ENCODE measurements at places on chromosomes 5 and 9.

- no peak for DNase-seq
Observed at GRCh38 chr5:156036640-156037039, 290.3 kb upstream of the SGCD start.

- no peak for DNase-seq
Observed at GRCh38 chr5:33375900-33376299, 64.9 kb upstream of the TARS1 start.

- DNase-seq = no peak
Observed at GRCh38 chr9:73441890-73442818, 290.5 kb downstream of the ANXA1 start.

- no peak for DNase-seq
Observed at GRCh38 chr9:136090768-136091581, 4.1 kb downstream of the NACC2 start.

DNA sequence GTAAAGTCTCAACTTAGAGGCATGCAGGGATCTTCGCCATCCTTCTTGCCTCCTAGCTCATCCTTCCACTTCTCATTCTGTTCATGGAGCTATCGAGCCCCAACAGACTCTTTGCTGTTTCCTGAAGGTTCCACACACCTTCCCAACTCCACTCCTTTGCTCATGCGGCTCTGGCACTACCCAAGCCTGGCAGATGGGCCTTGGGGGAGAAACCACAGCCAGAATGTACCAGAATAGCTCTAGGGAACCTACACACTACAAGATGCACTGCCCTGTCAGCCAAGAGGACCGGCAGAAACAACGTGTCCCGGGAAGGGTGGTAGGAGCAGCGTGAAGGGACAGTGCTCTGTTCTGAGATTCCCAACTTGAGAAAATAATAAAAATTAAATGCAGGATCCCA lies 178.9 kb downstream of the GABBR2 start:
- no peak for DNase-seq

DNA sequence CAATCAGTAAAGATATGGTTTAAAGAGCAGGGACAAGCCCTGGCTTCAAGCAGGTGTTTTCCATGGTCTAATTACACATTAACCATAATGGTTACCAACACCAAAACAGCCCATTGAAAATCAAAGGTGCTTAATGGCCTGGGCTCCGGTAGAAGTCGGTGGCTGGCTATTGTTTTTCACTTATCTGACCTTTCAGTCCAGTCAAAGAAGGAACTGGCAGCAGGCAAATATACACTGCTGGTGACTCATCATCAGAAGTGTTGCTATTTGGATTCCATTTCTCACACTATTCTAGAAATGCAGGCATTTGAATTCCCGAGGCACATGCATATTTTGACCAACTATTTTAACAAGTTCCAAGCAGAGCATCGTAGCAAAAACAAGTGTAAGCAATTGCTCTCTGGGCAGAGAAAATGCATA lies 26.3 kb upstream of the GABRP start:
- DNase-seq = peak; percentile 0

DNA sequence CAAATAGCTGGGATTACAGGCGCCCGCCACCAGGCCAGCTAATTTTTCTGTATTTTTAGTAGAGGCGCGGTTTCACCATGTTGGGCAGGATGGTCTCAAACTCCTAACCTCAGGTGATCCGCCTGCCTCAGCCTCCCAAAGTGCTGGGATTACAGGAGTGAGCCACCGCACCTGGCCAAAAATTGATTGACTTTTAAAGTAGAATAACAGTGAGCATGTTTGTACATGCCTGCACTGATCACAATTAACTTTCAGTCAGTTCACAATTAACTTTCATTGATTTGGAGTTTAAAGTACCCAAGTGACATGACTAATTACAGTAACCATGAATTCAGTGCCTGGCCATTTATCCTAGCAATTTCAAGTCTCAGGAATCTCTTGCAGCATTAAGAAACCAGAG lies 61.3 kb downstream of the ANKH start:
- DNase-seq = no peak

DNA sequence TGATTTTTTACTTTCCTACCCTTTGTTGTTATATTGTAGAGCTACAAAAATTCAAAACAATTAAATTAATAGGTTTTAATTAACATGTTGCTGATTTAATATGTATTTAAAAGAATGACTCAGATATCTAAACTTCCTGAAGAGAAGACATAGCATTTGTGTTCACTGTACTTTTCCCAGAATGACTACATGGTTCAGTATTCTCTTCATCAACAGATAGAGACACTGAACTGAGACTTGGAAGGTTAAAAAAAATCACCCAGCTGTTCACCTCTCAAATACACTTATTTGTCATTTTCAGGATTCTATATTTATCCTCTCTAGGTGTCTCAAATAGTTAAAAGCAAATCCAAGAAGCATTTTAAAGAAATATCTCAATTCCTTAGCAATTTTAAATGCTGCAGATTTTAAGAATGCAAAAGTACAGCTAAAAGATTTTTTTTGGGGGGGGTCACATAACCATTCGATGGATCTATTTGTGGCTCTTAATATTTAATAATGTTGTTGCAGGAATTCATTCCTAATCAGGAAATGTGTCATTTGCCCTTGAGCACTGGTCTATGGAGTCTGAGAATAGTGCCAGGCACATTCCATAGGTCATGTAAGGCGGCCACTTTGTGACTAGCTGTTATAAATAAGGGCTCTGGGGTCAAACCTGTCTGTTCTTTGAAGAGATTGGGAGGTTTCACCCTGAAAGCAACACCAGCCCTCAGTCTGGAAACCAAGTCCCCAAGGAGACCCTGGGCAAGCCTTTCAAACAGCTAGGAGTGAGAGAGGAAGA lies 463.1 kb downstream of the NR2F1-AS1 start:
- no peak for DNase-seq

DNA sequence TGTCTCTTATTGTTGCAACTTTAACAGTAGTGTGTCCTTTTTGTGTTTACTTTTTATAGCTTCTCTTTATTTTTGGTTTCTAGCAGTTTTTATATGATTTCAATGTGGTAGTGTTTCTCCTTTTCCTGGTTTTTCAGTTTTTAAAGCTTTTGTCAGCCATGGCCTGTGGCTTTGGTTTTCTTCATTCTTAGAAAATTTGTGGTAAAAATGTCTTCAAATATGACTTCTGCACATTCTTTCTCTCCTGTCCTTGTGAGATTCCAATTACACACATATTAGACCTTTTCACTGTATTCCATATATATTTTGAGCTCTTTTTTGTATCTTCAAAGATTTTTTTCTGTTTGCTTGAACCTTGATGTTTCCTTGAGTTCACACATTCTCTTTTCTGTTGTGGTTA lies 180.5 kb downstream of the CNTLN start:
- DNase-seq = no peak

DNA sequence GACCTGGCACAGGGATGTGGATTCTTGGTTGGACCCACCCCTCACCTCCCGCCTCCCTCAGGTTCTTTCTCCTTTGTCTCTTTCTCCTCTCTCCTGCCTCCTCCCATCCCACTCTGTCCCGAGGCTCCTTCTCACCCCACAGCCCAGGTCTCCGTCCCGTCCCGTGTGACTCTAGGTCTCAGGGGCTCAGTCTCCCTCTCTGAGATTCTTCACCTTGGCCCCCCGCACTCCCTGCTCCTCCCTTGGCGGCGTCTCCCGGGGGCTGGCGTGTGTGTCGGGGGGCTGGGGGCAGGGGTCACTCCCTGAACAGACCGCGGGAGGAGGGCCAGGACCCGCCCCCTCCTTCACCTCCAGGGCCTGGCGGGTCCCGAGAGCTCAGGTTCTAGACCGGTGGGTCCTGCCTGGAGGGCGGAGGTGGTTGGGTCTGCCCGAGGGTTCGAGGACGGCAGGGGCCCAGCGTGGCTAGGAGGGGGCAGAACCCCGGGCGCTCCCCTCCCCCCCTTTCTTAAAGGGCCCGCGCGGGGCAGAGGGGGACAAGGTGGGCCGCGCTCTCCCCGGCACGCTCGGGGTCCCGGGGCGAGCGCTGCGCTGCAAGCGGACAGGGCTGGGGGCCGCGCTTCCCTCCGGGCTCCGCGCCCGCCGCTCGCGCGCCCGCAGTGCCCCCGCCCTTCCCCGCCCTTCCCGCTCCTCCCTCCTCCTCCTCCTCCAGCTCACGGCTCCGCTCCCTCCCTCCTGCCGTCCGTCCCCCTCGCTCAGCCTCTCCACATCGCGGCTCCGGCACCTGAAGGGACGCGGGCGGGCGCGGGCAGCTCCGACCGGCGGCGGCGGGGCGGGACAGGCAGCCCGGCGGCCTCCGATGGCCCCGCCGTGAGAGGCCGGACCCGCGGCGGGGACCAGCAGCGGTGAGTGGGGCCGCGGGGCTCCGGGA lies at the start of gene PSD2:
TSS of gene PSD2 (plus strand) at position 735 of the 928 bp plus-strand sequence. CDS start 13,633 bp downstream, outside the sequence.
- DNase-seq = no peak

- no peak for DNase-seq
Observed at GRCh38 chr5:162699361-162699760, 631.8 kb downstream of the GABRG2 start.

- no peak for DNase-seq
Observed at GRCh38 chr9:28707616-28708015, 1134.3 kb upstream of the C9orf72 start.

- DNase-seq = peak; percentile 23
Observed at GRCh38 chr9:35526087-35526801, 36.3 kb downstream of the RUSC2 start.

DNA sequence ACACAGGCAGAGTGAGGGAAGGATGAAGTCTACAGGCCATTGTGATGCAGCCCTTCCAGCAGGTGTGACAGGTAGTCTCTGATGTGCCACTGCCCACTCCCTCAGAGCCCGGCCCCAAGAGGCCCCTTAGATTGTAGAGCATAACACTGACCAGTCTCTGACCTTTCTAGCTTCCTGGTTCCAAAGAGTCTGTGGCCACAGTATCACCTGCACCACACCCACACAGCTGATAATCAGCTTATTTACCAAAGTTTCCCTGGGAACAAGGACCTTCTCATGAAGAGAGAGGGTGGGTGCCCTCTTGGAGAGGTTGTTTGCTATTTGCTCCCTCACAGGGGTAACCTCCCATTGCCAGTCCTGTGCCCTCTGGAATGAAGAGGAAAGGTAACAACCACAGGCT lies 11.0 kb upstream of the ACER2 start:
- no peak for DNase-seq

GRCh38 chr5:38535248-38535750 lies 21.1 kb downstream of the LIFR start:
- no peak for DNase-seq

DNA sequence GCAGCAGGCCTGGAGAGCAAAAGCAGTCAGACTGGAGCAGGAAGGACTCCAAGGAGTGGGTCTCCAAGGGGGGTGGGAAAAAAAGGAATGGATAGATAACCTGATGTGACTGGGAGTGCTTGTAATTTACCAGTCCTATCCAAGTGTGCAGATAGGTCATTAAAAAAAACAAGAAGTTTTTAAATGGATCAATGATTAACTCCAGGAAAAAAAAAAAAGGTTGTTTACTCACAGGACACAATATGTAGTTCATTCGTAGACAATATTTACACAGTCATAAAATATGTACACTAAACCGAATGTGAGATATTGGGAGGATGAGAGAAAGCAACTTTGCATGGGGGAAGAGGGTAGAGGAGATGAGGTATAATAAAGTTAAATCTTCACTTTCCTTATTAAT lies 20.4 kb downstream of the ZBTB5 start:
- no peak for DNase-seq

DNA sequence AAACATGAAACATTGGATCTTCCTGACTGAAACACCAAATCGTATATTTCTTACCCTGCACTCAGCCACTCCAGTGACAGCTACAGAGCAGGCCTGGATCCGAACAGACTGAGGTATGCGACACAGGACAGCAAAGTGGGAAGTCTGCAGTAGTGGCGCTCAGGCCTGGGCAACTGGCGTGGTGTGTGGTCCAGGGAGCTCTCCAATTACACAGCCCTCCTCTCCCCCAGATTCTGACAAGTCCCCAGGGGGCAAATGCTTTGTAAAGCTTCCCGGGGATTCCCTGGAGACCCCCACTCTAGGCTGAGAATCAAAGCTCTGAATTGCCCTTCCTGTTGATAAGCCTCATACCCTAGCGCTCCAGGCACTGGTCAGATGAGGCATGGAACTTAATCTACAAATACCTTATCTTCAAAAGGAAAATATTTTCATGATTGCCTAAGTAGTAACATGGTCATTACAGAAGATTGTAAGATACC lies 104.8 kb upstream of the ERCC6L2 start:
- DNase-seq = no peak

GRCh38 chr5:9151684-9152427 lies 394.0 kb downstream of the SEMA5A start:
- DNase-seq = no peak

DNA sequence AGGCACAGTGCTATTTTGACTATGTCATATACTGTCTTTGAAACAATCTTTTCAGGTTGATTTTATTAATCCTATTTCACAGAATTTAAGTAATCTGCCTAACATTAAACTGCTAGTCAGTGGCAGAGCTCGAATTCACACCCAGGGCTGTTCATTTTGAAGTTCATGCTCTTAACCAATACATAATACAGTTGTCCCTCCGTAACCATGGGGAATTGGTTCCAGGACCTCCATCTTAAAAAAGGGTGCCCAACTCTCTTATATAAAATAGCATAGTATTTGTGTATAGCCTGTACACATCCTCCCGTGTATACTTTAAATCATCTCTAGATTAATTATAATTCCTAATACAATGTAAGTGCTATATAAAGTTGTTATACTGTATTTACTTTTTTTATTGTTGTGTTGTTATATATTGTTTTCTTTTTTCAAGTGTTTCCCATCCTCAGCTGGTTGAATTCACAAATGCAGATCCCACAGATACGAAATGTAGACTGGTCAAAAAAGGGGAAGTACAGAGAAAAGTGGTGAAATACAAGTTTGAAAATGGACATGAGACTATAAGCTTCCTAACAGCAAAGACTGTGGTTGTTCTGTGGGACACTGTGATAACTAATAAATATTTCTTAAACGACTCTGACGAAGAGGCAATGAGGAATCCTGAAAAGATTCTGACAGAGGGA lies 18.3 kb downstream of the RFX3 start:
- peak; percentile 86 for DNase-seq

GRCh38 chr5:9104571-9105339 lies 441.1 kb downstream of the SEMA5A start:
- no peak for DNase-seq

- DNase-seq = peak; percentile 87
Observed at GRCh38 chr5:142012792-142013388, at the start of gene GNPDA1. TSS of gene GNPDA1 (minus strand) at chr5:142013027. CDS start at chr5:142012035, 992 bp downstream.

GRCh38 chr9:79193501-79194223 lies 378.1 kb upstream of the TLE4 start:
- DNase-seq = no peak

DNA sequence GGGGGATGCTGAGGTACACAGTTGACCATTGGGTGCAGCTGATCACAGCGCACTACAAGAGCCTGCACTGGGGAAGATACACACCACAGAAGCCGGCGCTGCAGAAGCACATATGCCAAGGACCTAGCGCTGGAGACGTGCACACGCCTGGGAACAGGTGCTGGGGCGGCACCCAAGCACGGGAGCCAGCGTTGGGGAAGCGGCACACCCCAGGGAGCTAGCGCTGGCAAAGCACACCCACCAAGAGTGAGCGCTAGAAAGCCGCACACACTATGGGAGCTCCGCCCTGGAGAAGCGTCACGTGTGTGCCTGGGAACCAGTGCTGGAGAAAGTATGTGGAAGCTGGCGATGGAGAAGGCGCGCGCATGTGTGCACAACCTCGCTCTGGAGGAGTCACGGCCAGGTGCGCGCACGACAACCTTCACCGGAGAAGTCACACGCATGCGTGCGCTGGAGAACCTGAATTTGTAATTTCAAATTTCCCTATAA lies 4.5 kb downstream of the FANCC start:
- DNase-seq = peak; percentile 28

All from inflammatory macrophage treated with lipopolysaccharide for 4 hours (primary cell).